Fibroblast of skin of left biceps (primary cell): ENCODE measurements at places on chromosomes 11 and 22.

DNA sequence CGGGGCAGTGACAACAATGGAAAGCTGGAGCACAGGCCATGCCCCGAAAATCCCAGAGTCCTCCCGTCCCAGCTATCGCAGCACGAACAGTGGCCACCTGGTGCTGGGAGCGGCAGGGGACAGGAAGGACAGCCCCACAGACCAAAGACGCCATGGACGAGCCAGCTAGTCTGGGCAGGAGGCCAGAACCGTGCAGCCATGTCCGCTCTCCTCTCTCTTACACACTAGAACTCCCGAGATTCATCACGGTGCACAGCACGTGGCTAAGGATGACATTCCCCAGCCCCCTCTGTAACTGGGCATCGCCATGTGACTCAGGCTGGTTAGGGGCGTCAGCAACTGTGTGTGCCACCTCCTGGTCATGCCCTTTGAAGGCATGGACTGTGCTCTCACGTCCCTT is 4.6 kb downstream of the CDPF1 start:
- no peak for DNase-seq

DNA sequence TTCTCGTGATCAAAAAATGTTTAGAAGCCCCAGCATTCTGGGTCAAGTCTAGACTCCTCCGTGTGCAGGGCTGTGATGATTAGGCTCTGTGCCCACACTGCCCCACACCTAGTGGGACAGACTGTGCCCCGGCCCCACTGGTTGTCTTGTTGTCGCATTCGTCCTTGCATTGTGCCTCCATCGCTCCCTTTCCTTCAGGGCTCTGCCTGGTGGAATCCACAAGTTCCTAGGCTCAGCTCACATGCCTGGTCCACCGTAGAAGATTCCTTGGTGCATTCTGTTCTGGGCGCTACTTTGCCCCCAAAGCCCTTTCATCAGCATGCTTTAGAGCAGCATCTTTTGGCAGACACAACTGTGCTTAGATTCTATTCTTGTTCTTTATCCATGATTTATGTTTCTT is 23.5 kb upstream of the THY1 start:
- no peak for DNase-seq

- peak; percentile 30 for DNase-seq
Measured at GRCh38 chr11:88179971-88180629, 4.9 kb upstream of the RAB38 start.

DNA sequence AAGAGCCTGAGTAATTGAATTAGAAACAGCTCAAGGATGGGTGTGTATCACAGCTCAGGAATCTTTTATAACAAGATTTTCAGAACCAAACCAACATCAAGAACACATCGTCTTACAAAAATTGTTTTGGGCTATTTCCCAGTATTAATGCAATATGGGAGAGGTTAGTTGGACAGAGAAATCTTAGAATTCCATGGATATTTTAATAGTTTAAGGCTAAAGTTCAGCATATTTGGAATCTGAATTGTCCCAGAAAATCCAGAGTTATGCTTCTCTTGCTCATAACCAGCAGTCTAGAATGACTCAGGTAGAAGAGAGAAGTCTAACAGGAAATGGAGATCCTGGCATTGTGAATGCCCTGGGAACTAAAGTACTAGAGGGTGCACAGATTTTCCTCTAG is 74.6 kb downstream of the ADM start:
- DNase-seq, result peak; percentile 75

DNA sequence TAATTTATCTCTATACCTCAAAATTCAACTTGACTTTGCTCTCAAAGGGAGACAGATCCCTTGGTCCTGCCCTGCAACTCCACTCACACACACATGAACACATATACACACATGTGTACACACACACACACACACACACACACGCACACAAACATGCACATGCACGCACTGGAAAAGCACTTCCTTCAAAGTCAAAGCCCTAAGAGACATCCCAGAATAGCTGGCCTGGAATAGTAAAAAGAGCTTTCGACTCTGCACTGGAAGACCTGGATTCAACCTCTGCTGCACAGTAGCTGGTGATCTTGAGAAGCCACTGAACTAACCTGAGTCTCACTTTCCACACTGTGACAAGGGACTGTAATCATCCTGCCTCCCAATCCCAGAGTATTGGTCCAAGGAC is 26.8 kb downstream of the TENM4 start:
- no peak for DNase-seq

DNA sequence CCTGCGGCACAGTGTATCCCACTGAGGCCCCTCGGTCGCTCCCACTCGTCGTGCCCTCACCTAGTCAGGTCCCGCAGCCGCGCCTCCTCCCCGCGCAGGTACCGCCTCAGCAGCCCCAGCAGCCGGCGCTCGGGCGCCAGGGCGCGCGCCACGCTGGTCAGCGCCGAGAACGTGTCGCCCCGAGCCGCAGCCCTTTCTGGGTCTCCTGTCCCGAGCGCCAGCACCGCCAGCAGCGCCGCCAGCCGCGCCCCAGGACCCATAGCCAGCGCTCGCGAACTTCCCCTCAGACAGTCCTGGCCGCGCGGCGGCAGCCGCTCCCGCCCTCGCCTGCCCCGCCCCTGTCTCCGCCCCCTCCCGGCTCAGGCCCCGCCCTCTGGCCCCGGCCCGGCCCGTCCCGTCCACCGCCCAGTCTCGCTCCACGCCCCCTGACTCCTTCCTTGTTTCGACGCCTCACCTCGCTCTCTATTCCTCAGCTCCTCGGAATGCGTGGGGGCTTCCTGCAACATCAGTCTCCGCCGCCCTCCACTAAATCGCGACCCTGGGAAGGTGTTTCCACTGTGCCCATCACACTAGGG is at the start of gene P4HA3:
Gene P4HA3 (minus strand): TSS at position 289 of the 575 bp plus-strand sequence. CDS start 29 bp downstream, at position 260.
- DNase-seq, result no peak

GRCh38 chr11:44104481-44105294 is 9.2 kb downstream of the EXT2 start:
- DNase-seq, result no peak

DNA sequence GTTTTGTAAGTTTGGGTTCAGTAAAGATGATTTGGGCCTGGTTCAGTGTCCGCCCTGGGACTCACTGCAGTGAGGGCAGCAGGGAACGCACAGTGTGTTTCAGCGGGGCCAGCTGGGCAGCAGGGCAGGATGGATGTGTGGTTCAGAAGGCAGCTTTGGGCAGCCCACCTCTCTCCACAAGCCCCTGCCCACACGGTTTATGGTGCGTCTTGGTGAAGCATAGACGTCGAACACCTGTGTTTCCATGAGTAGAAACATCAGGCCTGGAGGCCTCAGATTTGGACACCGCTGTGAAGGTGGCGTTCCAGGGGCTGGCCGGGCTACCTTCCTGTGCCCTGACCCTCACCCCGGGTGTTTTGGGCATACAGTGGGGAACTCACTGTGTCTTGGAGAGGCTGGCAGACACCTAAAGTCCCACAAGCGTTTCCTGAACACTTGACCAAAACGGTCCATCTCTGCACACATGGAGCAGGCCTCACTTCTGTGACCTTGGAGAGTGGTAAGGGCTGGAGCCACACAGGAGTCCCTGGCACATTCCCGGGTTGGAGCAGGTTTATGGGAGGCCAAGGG is 59.0 kb downstream of the ST14 start:
- DNase-seq, result no peak

- DNase-seq, result no peak
Measured at GRCh38 chr11:44305470-44306051, 4.4 kb downstream of the ALX4 start.

DNA sequence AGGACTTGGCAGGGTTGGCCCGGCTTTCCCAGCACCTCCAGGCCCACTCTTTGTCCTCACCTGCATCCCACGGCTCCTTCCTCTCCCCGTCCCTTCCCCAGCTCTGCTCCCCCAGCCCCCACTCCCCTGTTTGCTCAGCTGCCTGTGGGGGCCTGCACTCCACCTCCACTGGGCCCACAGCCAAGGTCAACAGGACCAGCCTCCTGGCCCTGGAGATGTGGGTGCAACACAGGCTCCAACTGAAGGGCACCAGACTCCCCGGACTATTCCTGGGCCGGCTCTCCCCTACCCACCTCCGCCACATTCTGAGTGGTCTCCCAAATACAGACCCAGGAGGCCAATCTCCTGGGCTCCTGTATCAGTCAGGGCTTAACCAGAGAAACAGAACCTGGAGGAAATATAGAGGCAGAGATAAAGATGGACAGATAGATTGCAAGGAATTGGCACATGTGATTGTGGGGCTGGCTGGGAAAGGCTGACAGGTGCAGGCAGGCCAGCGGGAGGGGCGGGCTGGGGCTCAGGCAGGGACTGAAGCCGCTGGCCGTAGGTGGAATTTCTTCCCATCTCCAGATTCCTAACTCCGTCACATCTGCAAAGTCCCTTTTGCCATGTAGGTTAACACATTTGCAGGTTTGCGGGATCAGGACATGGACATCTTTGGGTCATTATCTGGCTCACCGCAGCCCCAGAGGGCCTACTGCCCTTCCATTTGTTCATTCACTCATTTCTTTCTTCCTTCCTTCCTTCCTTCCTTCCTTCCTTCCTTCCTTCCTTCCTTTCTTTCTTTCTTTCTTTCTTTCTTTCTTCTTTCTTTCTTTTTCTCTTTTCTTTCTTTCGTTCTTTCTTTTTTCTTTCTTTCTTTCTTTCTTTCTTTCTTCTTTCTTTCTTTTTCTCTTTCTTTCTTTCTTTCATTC is 45.8 kb upstream of the MYH9 start:
- no peak for DNase-seq

- no peak for DNase-seq
Measured at GRCh38 chr11:94747601-94748041, 20.5 kb upstream of the AMOTL1 start.
